ENCODE measurements at places on chromosomes 1 and 21. TPM values are rescaled to one million over a fixed set of nuclear protein-coding genes. Genes with fewer than 3 reads are reported as not detected.

The IER5 gene
- 6.7 TPM for total RNA-seq

The ID3 gene
- 156 TPM for total RNA-seq

The ADARB1 gene
- 3.6 TPM for total RNA-seq

The TRAF3IP3 gene
- not detected for total RNA-seq

The MAP10 gene
- 2.6 TPM for total RNA-seq

The PDC gene
- total RNA-seq, result not detected

The GJA8 gene
- total RNA-seq, result not detected

The SLC5A9 gene
- total RNA-seq, result not detected

The MEX3A gene
- 23.7 TPM for total RNA-seq

The DLGAP3 gene
- total RNA-seq, result 0.13 TPM

The LEPROT gene
- total RNA-seq, result 53.0 TPM

The TLR5 gene
- 0.25 TPM for total RNA-seq

The LCE3E gene
- total RNA-seq, result not detected

The TNFSF4 gene
- total RNA-seq, result 4.6 TPM

The GSTM1 gene
- total RNA-seq, result 32.2 TPM

The HES5 gene
- total RNA-seq, result not detected

The PGLYRP4 gene
- total RNA-seq, result not detected

The ADAMTSL4 gene
- 0.98 TPM for total RNA-seq

The NTPCR gene
- 23.5 TPM for total RNA-seq

The S100A8 gene
- total RNA-seq, result not detected

The LCE1D gene
- not detected for total RNA-seq

The DCST1 gene
- not detected for total RNA-seq

The CRNN gene
- not detected for total RNA-seq

The OR4F29 gene
- not detected for total RNA-seq

The SMIM12 gene
- total RNA-seq, result 42.2 TPM

The LCE2B gene
- not detected for total RNA-seq

The SUSD4 gene
- total RNA-seq, result 2.0 TPM

The MTF2 gene
- total RNA-seq, result 10.1 TPM

The C1orf50 gene
- 4.1 TPM for total RNA-seq

The PLA2G2C gene
- total RNA-seq, result not detected

The INKA2 gene
- under 0.01 TPM for total RNA-seq

The TMEM125 gene
- total RNA-seq, result 0.33 TPM

The TTC24 gene
- not detected for total RNA-seq

The IGSF21 gene
- total RNA-seq, result not detected

The B3GALT2 gene
- 0.49 TPM for total RNA-seq

The MCOLN3 gene
- 1.0 TPM for total RNA-seq

The STYXL2 gene
- not detected for total RNA-seq

The WASF2 gene
- 50.8 TPM for total RNA-seq

The DCDC2B gene
- total RNA-seq, result not detected

The DONSON gene
- 14.2 TPM for total RNA-seq

The DTL gene
- 19.4 TPM for total RNA-seq

The ETV3L gene
- total RNA-seq, result not detected

All from mesangial cell (primary cell).